ENCODE measurements at places on chromosomes 16 and 17. TPM values are rescaled to one million over a fixed set of nuclear protein-coding genes. Genes with fewer than 3 reads are reported as not detected.
A peak's percentile ranks its signal among the peaks of the same experiment; 100 is the strongest.

GRCh38 chr16:57257455-57258070, 12.5 kb downstream of the ARL2BP start:
- DNase-seq = no peak
- H3K4me1 ChIP-seq = peaks cover 21% of the 10 kb centered on the region
- H3K36me3 ChIP-seq = peaks cover 17% of the 10 kb centered on the region
- H3K4me3 ChIP-seq = no peak overlapping the region

DNA sequence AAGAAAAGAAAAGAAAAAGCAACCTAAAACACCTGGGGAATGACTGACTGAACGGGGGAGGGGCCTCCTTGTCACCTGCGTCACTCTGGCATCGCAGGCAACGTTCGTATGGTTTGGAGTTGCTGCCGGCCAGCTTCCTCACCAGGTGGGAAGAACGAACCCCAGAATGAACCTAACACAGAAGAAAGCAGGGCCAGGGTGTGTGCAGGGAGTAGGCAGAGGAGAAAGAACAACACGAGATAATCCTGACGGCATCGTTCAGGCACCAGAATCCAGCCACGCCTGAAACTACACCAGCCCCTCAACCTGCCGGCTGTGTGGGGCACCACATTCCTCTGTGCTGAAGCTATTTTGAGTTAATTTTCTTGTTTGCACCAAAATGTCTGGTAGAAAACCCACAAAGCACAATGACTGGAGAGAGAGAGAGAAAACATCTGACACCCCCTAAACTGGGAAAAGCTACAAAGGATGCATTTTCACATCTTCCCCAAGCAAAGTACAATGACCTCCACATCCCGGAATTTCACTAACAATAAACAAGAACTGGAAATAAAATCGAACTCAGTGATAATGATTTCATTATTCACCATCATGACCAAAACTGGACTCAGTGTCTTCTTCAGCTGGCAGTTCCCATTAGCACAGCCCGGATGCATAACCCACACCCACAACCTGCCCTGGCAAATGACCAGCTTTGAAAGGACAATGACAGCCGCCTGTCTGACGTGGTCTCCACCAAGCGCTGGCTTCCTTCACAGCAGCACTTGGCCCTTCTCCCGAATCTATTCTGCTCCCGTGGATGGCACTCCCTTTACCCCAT, 23.6 kb downstream of the RAB40B start:
- H3K27ac ChIP-seq = no peak overlapping the region
- H3K36me3 ChIP-seq = no peaks in the 10 kb centered on the region
- DNase-seq = no peak
- H3K4me1 ChIP-seq = no peaks in the 10 kb centered on the region
- no peaks in the 10 kb centered on the region for H3K27me3 ChIP-seq

Gene HOXB9
- not detected for total RNA-seq

DNA sequence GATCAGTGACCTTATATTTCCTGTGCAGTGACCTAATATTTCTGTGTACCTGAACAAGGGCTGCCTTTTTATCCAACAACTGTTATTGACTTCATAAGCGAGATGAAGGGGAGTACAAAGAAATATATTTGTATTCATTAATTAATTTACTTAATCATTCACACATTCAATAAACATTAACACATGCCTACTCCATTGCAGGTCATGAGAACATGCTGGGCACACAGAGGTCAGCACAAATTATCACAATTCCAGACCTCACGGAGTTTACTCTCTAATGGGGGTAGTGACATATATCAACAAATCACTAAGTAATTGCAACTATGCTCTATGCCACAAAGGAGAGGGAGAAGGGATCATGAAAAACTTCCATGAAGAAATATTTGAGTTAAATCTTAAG, 614.6 kb downstream of the TOX3 start:
- H3K36me3 ChIP-seq = no peaks in the 10 kb centered on the region
- no peaks in the 10 kb centered on the region for H3K4me1 ChIP-seq
- no peak overlapping the region for H3K4me3 ChIP-seq
- DNase-seq = no peak

Gene PPP1R27
- total RNA-seq = not detected

DNA sequence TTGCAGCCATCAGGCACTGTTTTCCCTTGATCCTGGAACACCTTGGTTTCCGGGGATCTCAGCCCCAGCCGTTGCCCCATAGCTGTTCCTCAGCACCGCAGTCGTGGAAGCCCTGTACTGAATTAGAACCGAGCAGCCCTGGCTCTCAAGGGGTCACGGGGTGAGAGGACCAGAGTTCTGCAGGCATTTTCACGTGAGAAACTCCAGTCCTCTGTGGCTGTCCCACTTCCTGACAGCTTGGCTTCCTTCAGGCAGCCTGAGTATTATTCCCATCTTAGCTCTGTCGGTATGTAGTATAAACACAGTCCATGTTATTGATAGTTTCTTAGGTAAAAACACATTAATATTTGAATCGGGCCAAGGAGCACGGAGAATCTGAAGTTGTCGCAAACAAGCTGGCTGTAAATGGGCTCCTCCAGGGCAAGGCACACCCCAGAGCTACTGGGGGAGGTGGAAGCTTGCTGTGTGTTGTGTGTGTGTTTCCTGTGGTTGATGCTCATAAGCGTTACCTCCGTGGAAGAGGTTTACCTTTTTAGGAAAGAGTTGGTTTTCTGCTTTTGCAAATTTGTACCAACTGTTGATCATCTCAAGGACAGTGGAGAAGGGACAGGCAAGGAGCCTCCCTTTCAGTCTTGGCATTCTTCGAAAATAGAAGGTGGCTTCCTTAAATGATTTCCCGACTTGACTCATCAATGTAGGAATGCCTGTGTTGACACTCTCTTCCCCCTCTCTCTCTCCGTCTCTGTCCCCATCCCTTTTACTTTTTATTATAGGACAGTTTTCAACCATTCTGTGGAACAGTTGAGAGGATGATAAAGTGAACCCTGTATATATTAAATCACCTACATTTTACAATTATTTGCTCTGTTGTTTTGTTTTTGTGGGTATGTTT, 208.9 kb upstream of the CHMP6 start:
- H3K36me3 ChIP-seq = peaks cover 18% of the 10 kb centered on the region
- no peak overlapping the region for H3K4me3 ChIP-seq
- no peaks in the 10 kb centered on the region for H3K27me3 ChIP-seq
- H3K27ac ChIP-seq = no peak overlapping the region
- peak; percentile 60 for DNase-seq

GRCh38 chr16:21244518-21245215, 11.2 kb downstream of the ANKS4B start:
- no peaks in the 10 kb centered on the region for H3K27me3 ChIP-seq
- no peaks in the 10 kb centered on the region for H3K36me3 ChIP-seq
- H3K4me1 ChIP-seq = no peaks in the 10 kb centered on the region
- H3K4me3 ChIP-seq = no peak overlapping the region

DNA sequence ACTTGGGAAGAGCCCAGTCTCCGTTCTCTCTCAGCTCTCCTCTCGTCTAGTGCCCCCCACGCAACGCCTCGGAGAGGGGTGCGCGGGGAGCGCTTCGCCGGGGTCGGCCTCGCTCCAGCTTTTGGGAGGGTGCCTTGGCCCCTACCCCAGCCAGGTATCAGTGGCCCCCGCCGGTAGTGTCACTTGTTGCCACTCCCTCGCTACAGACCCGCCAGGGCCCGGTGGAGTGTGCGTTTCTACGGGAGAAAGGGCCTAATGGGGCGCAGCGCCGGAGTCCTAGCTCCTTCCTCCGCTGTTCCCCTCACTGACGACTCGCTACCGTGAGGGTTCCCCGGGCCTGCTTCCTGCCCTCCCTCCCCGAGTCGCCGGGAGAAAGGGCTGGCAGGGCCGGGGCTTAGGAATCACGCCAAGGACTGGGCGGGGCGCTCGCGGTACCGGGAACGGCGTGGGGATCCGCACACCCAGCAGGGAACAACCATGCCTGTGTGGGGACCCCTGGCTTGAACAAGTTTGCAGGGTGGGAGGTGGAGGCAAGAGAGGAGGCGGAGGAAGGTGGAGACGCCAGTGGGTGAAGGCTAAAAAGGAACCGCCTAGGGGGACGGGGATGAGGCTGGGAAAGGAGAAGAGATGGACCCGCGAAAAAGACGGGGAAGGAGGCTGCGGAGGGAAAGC, 997 bp upstream of the CDH11 start:
- no peak overlapping the region for H3K27ac ChIP-seq
- peak; percentile 76 for DNase-seq
- H3K36me3 ChIP-seq = no peaks in the 10 kb centered on the region
- H3K4me3 ChIP-seq = peak overlapping the region; percentile 77

DNA sequence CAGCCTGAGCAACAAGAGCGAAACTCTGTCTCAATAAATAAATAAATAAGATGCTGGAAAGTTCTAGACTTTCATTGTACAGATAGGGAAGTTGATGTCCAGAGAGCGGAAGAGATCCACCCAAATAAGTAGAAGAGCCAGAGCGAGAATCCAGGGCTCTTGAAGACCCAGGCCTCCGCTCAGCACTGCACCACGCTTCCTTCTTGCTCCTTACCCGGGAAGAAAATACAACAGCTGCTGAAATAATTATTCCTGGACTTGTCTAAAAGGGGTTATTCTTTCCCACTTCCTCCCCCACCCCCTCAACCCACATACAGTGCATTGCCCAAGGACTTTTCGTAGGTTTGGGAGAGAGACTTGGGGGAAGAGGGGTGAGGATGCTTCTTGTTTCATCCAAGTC, 26.7 kb downstream of the CDK5RAP3 start:
- no peaks in the 10 kb centered on the region for H3K27me3 ChIP-seq
- H3K4me1 ChIP-seq = peaks cover 17% of the 10 kb centered on the region
- no peak overlapping the region for H3K27ac ChIP-seq
- H3K36me3 ChIP-seq = no peaks in the 10 kb centered on the region

DNA sequence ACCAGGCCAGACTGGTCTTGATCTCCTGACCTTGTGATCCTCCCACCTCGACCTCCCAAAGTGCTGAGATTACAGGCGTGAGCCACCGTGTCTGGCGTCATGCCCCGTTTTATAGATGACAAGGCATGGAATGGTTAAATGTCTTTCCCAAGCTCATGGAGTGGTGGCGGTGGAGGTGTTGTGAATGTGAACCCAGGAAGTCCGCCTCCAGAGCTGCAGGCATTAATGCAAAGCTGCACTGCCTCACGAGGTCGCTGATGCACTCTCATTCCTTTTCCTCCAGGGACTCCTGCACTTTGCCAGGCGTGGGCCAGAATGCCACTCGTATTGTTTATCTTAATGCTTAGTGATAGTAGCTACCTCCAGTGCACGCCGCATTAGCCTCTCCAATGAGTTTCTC, 149.6 kb downstream of the WWOX start:
- H3K4me3 ChIP-seq = no peak overlapping the region
- no peaks in the 10 kb centered on the region for H3K36me3 ChIP-seq
- H3K27ac ChIP-seq = no peak overlapping the region
- H3K27me3 ChIP-seq = no peaks in the 10 kb centered on the region

Gene TRAF7
- 108 TPM for total RNA-seq
